Neuronal stem cell (in vitro differentiated cells): ENCODE measurements at places on chromosomes 2 and 18.
A peak's percentile ranks its signal among the peaks of the same experiment; 100 is the strongest.

- no peak for DNase-seq
These were observed 63.5 kb upstream of the NFE2L2 start for GRCh38 chr2:177328056-177328455.

DNA sequence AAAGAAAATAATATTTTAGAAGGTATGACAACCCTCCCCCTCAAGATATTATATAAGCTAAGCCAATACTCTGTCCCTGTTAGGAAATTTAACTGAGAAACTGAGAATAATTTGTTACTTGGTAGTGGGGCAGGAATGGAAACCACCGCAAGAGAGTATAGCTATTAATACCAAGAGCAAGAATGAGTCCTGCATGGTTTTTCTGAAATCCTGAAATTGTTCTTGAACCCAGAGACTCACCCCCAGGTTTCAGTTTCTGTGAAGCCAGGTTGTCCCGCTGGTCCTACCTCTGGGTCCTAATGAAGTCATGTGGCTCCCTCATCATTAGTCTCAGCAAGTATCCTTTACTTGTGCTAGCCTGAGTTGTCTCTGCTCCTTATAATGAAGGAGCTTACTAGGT lies 671.0 kb upstream of the ACVR2A start:
- DNase-seq, result no peak

- peak; percentile 58 for DNase-seq
These were observed 60.4 kb downstream of the FAM161A start for GRCh38 chr2:61793389-61793836.

DNA sequence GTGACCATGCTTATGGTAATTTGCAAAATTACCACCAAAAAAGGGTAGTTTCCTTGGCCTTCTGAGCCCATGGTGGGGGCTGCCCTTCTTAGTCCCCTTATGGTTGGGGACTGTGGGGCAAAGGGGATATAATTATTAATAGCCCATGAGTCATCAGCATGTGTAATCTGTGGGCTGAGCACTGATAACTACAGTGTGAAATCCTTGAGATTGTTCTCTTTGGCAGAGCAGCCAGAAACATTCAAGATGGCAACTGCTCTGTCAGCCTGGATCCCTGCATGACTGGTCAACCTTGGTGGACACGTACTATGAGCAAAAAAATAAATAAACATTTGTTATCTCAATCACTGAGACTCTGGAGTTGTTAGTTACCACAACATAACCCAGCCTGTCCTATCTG lies 61.3 kb downstream of the MGAT4A start:
- DNase-seq, result no peak

DNA sequence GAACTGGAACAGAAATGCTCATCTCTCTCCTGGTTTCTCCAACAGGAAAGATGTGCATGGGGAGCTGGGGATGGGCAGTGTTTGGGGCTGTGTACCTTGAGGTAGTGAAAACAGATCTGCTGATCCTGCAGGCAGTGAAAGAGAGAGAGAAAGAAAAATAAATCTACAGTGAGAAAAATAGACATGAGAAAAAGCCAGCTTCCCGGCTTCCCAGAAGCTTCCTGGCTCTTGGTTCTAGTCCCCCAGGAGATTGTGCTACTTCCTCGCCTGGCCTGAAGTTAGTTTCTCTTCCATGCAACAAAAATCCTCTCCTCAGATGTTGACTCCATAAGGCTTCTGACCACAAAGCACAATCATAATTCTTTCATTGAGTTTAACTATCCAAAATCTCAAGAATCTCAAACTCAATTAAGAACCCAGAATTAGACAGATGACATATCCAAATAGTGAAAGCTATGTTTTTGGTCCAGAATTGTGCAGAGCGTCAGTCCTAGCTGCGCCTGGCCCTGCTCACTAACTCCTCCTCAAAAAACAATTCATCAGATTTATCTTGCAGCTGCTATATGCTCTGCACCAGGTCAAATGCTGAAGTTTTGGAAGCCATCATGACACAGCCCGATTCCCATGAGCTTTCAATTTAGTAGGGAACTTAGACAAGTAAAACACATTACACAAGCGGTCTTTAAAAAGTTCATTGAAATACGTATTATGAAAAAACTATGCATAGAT lies 20.1 kb upstream of the NAB1 start:
- no peak for DNase-seq

GRCh38 chr2:105114551-105114950 lies 76.7 kb downstream of the MRPS9 start:
- peak; percentile 45 for DNase-seq

DNA sequence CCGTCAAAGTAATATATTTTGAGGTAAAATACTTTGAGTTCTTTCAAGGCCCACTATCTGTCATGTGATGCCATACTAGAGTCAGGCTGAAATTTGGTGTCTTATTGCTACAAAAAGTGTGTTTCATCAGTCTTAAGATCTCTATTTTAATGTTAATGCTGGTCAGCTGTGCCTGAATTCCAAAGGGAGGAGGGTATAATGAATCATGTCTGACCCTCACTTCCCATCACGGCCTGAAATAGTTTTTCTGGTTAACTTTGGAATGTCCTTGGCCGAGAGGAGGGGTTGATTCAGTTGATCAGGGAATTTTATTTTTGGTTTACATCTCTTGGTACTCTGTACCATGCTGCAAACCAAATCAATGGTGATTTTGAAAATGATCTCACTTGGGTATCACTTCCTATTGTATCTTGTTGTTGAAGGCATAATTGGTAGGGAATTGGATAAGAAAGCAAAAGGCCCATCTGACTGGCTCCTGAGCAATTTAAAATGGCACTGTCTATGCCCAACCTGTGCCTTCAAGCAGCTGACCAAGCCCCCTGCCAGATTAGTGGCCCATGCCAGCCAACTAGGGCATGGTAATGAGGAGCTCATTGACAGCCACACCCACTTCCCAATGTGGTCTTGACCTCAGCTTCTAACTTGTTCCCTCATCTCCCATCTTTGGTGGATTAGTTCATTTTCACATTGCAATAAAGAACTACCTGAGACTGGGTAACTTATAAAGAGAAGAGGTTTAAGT lies 6.1 kb upstream of the SLC35F5 start:
- DNase-seq, result no peak

GRCh38 chr2:200121931-200122330 lies 166.5 kb downstream of the MAIP1 start:
- DNase-seq, result no peak

- no peak for DNase-seq
These were observed 60.1 kb downstream of the ST3GAL5 start for GRCh38 chr2:85828725-85829124.

GRCh38 chr2:128442053-128442751 lies 123.5 kb upstream of the HS6ST1 start:
- no peak for DNase-seq

DNA sequence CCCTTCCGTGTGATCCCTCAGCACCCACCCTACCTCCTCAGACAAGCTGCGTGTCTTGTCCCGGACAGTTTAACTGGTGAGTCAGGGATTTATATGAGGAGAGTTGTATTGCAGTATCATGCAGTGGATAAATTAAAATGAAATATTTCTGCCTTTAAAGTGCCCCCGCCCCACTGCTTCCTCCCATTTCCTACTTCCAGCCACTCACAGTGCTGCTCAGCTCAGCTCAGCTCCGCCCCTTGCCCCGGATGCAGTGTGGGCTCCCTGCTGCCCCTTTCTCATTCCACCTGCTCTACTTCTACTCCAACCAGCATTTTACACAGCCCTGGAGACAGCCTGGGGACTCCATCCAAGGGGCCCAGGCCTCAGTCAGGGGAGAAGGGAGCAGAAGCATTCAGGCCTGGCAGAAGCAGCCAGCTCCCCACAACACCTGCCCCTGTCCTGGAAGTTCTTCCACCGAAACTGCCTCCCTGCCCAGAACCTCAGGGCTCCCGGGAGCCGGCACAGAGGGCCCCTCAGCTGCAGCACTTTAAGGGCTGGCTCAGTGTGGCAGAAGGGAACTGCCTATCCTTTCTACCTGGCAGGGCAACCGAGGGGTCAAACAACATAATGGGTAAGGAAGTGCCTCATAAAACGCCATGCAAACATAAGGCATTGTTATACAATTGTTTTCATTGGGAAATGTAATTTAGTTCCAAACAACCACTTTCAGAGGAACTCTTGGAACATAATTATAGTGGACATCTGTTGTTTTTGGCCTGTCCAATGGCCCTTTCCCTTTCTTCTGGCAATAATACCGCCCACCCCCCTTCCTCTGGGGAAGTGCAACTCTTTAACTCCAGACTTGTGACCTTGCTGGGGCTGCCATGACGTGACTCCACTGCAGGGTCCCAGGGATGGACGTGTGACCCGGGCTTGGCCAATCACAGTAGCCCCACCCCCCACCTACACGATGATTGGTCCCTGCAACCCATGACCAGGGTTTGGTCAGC lies 102.3 kb downstream of the LIPG start:
- DNase-seq, result no peak

DNA sequence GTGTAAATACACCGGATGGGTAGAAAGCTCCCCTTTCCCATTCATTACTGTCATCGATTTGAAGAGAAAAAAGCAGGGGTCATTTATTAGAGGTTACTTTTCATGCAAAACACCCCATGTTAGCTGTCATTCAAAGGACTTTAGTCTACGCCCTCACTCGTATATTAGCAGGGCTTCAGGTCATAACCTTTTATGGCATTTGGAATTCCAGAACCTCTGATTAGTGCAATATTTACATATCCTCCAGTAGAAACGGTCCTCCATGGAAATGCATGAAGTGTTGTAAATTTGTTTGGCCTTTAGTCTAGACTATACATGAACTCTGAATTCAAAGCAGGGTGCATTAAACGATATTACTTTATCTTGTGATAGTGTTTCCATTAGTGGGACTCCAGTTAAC lies 180.5 kb downstream of the ZNF516 start:
- no peak for DNase-seq

DNA sequence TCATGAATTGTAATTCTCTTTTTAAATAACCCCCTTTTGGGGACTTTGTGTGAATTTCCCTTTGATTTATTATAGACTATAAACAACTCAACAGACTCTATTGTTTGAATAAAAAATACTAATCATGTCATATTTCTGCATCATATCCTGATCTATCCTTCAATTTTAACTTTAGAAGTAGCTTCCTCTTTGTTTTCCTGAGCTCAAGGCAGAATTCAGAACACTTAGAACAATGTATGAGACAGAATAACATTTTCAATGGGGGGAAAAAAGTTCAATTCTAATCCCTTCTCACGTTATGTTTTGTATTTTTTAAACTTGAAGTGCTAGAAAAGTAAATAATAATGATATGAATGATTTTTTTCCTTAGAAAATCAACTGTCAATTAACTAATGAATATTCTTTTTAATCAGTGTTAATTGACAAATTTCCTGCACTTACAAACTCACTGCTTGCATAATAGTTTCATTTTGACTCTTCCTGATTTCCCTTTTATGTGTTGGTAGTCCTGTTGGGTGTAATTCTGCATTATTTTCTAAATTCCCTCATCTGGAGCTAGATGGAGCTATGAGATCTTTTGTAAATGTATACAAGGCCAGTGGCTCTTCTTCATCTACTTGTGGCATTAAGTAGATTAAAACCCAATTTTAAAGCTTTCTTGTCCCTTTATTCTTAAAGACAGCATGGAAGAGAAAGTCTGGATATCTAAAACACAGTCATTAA lies 326.1 kb downstream of the PARD3B start:
- no peak for DNase-seq

GRCh38 chr2:51165534-51166260 lies 133.8 kb upstream of the NRXN1 start:
- no peak for DNase-seq

- no peak for DNase-seq
These were observed 63.6 kb upstream of the CPO start for GRCh38 chr2:206875701-206876100.

DNA sequence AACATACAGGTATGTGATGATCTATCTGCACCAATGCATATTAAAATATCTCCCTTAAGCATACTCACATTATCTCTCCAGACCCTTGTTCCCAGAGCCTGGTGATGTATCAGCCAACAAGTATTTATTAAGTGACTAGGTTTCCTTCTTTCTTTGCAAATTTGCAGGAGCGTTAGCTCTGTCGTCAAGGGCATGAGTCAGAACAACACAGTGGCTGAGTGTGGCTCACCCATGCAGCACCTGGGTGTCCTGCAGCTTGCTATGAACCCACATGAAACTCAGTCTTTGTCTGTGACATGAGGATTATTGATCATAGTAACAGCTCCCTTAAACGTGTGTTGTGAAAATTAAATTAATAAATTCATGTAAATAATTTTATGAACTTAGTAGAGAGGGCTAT lies 96.6 kb downstream of the PIEZO2 start:
- DNase-seq, result no peak

DNA sequence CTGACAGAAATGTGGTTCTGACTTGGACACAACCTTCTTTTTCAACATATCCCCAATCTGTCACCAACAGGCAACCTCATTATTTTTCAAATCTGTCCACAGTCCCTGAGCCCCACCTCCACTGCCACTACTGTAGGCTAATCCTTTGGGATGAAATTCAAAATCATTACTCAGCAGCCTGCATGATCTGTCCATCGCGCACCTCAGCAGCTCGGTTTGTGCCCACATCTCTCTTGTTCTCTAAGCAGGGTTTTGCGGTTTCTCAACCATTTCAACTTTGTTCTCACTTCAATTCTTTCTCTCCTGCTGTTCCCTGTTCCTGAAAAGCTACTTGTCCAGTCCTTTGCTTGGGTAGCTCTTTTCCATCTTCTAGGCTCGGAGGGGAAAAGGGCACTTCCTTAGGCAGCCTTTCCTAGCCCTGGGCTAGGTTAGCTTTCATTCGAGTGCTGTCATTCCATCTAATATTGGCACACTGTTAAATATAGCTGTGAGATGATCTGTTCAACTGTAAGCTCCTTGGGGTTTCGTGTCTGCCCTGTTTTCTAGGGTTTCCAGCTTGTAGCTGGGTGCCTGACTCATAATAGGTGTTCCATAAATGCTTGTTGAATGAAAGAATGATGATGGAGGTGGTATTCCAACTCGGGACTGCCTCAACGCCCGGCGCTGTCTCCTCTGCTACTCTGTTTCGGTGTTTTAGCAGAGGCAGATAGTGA lies 653 bp upstream of the ANKAR start:
- DNase-seq, result no peak

GRCh38 chr18:49948975-49949374 lies 135.6 kb upstream of the ACAA2 start:
- DNase-seq, result no peak
